ENCODE measurements at places on chromosomes 6 and 20.

DNA sequence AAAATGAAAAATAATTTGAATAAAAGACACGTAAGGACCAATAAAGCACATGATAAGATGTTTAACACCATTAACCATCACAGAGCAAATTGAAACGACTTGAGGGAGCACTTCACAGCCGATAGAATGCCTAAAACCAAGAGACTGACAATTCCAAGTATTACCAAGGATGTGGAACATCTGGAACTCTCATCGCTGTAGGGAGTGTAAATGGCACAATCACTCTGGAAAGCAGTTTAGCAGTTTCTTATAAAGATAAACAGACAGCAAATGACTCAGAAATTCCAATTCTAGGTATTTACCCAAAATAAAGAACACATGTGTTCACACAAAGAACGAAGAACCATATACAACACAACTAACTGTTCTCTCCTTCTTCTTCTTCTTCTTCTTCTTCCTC is 8.5 kb upstream of the UBD start:
- DNase-seq: no peak

DNA sequence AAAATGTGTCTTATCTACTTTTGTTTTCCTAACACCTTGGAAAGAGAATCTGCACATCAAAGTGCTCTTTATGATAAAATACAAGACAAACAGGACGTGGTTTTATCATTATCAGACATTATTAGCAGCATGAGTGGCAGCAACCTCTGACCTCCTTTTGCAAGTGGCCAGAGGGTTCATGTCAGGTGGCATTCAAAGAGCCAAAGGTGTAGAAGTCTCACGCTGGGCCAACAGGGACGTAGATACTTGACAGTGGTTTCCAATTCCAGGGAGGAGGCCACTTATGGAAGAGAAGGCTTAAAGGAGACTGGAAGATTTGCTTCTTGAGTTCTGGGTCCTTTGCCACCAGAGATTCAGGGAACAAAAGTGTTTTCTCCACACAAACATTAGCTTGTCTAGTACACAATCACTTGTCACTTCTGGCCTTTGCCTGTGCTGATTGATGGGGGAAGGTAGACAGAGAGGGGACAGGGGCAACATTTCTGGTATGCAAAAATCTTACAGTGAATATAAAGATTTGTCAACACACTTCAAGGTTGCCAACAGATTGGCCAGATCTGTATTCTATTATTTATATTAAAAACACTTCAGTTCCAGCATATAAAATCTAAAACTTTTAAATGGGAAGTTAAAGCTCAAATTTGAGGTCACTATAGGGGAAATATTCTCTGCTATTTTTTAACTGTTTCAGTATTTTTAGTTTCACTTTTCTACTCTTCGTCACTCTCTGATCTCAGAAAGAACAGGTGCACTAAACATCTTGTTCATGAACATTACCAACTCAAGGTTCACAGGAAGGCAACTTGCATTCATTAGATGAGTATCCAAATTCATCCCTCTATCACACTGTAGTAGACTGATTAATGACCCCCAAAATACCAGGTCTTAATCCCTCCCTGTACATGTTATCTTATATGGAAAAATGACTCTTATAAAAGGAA is 52.1 kb upstream of the FBXO30 start:
- DNase-seq: no peak

GRCh38 chr6:29728875-29729270 is 5.6 kb downstream of the HLA-F start:
- DNase-seq: no peak

DNA sequence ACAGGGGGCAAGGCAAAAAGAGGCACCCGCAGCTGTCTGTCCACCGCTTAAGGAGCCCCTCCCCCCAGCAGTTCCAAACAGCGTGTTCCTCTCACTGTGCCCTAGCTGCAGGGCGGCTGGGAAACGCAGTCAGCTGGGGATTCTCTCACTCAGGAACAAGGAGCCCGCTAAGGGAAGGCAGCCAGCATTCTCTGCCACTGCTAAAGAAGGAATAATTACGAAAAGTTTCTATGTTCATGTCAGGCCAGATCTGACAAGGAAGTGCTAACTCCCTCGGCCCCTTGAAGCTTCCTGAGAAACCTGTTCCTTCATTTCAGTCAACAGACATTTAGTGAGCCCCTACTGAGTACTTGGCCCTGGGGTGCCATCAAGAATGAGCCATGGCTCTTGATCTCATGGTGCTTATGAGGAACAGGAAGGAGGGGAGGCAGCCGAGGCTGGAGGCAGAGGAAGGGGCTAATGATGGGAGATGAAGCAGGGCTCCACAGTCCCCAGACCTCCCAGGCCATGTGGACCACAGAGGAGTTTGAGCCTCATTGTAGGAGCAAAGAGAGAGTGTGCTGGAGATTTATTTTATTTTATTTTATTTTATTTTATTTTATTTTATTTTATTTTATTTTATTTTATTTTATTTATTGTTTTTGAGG is 101.7 kb upstream of the PMEPA1 start:
- DNase-seq: no peak

GRCh38 chr6:9628819-9629218 is 786.1 kb downstream of the TFAP2A start:
- no peak for DNase-seq

GRCh38 chr6:3307436-3307835 is 48.7 kb downstream of the PSMG4 start:
- DNase-seq: no peak

DNA sequence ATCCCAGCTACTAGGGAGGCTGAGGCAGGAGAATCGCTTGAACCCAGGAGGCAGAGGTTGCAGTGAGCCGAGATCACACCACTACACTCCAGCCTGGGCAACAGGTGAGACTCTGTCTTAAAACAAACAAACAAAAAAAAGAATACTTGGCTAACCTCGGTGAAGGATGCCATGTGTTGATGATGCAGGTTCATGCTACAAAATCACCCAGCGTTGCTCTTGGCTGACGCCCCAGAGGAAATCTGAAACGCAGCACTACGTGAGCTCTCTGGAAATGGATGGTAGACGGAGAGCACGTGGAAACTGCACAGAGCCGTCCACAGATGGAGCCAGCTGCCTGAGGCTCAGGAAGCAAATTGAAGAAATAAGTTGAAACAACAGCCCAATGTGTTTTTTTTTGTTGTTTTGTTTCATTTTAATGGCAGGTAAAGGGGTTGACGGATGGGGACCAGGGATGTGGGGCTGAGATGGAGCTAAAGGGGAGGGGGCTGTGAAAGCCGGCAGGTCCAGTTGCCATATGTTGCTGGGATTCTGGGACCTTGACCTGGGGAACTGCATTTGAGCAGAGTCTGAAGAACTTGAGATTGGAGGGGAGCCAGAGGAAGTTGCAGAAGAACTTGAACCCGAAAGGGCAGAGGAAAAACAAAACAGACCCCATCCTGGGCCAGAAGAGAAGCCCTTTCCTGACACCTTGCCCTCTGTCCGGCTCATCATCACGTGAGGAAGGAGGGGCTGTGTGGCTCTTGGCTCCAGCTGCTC is 12.8 kb upstream of the MANBAL start:
- no peak for DNase-seq
